ENCODE measurements at places on chromosomes 7 and 10.

DNA sequence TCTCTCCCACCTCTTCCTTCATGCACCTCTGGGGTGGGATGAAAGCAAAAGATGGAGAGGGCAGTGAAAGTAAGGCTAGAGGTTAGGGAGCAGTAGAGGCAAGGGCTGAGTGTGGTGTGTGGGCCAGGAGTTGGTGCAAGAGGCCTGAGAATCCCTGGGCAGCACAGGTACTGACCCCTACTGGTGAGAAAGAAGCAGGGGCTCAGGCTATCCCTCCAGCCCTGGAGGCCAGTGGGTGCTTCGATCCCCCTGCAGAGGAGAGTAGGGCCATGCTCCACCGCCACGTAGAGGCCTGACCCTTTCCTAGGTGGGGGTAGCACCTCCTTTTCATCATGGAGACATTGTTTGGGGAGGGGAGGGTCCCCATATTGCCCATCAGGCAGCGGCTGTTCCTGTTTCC, 9.8 kb downstream of the CDHR1 start:
- DNase-seq, result no peak

- DNase-seq, result no peak
Measured at GRCh38 chr7:135159359-135160085, 11.0 kb downstream of the CYREN start.

- no peak for DNase-seq
Measured at GRCh38 chr7:142948603-142949002, 9.3 kb downstream of the LLCFC1 start.

DNA sequence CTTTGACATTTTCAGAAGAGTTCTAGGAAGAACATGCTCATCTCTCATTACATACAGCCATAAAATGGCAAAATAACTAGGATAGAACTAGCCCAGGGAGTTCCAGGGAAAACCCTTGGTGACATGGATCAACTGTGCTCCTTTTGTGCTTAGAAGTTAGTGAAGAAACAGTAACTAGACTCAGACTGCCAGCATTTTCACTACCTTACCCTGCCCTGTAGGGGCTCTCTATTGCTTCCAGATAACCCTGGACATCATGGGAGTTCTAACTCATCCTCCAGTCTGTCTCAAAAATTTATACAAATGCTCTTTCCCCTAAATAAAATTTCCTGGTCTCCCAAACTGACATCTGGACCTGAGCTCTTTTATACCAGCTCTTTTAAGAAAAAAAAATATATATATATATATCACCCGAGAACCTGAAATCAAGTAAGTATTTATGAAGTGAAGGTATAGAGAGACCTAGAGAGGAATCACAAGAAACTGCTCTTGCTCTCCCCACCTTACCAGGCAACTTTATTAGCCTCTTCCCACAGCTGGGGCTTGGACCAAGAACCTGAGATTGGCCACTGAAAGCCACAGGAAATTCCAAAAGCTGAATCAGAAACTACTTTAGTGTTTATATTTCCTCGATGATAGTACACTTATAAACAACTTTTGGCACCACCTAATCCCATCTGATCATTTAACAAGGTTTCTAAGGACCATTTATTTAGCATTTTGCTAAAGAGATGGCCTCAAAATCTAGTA, 101.4 kb downstream of the RELN start:
- no peak for DNase-seq

DNA sequence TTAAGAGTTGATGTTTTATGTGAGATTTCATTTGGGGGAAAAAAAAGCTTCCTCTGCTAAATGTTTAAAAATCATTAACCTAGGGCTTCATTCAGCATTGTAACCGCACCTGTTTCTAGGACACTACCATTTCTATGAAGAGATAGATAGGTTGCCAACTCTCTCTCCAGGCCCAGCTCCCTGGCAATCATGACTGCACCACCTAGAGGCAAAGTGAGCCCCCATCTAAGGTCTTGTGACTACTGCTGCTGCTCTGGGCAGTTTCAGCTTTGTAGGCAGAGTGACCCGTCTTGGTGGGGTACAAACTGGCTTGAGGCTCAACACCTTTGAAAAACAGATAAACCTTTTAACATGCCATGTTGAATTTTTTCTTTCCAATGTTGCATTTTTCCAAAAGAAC, 27.3 kb upstream of the MRC1 start:
- DNase-seq, result no peak

DNA sequence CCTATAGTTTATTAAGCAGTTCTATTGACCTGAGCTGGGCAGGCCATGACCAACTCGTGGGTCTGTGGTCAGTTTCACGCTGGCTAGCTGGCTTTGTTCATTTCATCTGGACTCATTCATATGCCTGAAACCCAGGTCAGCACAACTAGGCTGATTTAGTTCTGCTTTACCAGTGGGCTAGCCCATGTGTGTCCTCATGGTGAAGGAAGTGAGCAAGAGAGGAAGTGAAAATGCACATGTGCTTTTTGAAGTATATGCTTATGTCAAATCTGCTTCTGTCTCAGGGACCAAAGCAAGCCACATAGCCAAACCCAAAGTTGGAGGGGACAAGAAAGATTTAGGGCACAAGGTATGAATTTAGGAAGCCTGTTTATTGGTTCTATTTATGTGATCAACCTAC, 154.5 kb downstream of the RNF133 start:
- DNase-seq, result no peak

- no peak for DNase-seq
Measured at GRCh38 chr10:43353495-43354329, 17.7 kb upstream of the FXYD4 start.

DNA sequence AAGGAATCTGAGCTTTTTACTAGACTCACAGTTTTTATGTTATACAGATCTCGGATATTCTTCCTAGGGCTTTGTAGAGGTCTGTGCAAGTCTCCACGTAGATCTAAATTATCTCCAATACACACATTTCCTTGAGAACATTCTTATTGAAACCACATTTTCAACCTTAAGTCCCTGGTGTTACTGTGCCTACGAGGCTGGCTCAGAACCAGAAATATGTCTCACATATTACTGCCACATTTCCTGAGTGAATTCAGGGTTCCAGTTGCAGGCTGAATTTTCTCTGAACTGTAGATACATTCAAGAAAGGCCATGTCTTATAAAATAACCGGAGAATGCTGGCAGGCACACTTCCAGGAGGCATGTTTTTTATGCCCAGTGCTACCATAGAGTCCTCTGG, 46.5 kb downstream of the INHBA start:
- peak; percentile 10 for DNase-seq

DNA sequence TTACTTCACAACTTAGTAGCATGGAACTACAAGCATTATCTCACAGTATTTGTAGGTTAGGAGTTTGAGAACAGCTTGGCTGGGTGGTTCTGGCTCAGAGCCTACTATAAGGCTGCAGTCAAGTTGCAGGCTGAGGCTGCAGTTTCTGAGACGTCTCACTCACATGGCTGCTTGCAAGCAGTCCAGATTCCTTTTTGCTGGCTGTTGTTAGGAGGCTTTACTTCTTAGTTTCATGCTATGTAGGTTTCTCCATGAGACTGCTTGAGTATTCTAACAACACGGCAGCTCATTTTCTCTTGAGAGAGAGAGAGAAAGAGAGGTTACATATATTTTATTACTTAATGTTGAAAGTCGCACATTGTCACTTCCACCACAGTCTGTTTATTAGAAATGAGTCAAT, 1073.9 kb downstream of the NXPH1 start:
- DNase-seq, result no peak

DNA sequence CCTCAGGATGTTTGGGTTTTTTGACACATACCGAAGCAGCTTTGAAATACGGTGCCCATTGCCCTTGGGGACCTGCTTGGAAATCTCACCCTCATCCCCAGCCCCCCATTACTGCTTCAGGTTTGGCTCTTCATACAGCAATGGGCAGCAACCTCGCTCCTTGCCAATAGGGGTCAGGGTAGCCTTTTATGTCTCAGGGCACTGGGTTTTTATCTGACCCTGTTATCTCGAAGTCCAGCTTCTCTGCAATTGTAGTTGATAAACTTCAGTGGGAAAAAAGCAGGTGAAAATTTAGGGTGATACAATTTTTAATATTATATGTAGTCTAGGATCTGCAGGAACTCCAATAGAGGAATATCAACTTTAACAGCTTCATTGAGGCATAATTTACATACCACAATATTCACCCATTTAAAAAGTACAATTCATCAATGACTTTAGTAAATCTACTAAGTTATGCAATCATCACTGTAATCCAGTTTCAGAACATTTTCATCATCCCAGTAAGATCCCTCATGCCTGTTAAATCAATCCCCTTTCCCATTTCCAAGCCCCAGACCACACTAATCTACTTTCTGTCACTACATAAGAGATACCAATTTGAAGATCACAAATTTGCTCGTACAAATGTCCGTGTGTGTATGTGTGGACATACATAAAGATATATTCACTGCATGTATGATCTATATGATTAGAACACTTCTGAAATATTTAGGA, 386.2 kb downstream of the KCNMA1 start:
- DNase-seq, result no peak

GRCh38 chr10:43584051-43584450, 9.6 kb upstream of the ZNF239 start:
- no peak for DNase-seq

- DNase-seq, result no peak
Measured at GRCh38 chr7:20503278-20503950, 112.1 kb upstream of the ABCB5 start.

DNA sequence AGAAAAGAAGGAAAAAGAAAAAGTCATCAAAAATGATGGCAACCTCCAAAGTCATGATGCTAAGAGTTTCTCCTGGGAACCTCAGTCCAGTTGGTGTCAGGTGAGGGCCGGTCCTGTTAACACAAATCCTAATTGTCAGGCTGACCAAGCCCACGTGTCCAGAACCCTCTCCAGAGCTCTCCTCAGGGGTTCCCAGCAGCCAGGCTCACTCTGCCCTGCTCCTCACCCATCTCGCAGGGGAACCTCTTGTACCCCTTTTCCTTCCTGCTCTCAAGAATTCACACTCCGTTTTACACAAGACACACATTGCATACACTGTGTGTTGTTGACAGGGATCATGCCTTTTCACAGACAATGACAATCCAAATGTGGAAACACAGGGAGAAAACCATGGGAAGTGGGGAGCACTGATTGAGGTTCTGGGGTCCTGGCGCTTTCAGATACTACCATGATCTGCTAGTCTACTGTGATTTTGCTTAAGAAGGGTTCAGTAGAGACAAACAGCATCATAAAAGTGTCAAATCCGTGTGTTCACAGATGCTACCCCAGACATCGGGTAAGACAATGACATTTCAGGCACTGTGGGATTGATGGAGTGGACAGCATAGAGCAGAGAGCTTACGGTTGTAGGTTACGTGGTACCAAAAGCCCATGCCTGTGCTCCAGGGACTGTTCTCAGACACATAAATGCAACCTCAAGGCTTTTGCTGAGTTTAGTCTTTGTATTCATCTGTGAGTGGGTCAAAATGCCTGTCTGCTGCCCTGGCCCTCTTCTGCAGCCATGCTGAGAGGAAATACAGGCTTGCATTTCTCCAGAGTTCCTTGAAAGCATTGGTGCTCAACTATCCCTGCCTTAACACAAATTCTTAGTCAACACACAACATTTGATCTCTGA, 16.0 kb downstream of the IL2RA start:
- no peak for DNase-seq

GRCh38 chr10:133564816-133565215, 567 bp downstream of the SYCE1 start:
- DNase-seq, result no peak

GRCh38 chr10:103781329-103782061, 73.9 kb downstream of the SH3PXD2A start:
- DNase-seq, result peak; percentile 69

DNA sequence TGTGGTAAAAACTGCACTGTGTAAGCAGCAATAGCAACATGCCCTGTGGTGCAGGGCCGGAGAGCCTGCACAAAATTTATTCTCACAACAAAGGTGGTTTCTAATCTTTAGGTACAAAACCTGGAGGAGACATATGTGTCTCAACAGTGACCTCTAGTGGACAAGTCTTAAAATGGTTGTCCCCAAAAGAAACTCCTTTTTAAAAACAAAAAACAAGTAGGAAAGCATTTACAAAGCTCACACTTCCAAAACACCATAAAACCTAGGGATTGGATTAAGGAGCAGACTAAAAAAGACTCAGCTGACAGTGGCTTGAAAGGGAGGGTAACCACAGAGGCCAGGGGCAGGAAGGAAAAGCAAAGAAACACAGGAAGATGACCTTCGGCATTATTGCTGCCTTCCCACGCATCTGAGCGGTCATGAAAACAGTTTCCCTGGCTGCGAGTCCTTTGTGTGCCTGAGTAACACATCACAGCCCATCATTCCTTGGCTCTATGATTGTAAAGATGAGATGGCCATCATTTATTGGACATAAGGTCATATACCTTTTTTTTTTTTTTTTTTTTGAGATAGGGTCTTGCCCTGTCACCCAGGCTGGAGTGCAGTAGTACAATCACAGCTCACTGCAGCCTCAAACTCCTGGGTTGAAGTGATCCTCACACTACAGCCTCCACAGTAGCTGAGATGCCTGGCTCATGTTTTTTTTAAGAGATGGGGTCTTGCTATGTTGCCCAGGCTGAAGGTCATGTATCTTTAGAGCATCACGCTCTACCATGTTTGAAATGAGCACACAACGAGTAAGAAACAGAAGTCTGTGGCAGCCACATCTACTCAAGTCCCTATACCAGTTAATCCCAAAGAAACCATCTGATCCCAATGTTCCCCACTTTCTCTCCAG, 39.5 kb downstream of the RSU1 start:
- DNase-seq, result peak; percentile 35

DNA sequence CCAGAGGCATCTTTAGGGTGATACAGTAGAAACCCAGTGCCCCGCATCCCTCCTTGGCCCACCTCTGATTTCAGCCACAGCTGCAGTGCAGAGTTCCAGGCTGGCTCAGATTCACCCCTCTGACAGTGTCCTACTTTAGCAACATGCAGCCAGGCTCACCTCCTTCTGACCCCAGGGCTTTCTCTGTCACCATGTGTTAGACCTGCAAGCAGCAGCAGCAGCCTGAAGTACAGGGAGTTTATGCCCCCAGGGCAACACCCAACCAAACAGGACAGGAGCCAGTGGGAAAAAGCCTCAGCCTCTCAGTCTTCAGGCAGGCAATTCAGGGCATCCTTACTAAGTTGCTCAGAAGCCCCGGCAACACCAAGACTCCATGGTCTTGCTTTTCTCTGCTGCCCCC, 109.0 kb upstream of the PLXNA4 start:
- DNase-seq, result no peak

GRCh38 chr10:45464958-45465567, 91.0 kb downstream of the ALOX5 start:
- peak; percentile 55 for DNase-seq

GRCh38 chr7:129550693-129551360, 48.5 kb downstream of the SMKR1 start:
- no peak for DNase-seq

GRCh38 chr7:47040795-47041347, 541.0 kb downstream of the TNS3 start:
- DNase-seq, result no peak

DNA sequence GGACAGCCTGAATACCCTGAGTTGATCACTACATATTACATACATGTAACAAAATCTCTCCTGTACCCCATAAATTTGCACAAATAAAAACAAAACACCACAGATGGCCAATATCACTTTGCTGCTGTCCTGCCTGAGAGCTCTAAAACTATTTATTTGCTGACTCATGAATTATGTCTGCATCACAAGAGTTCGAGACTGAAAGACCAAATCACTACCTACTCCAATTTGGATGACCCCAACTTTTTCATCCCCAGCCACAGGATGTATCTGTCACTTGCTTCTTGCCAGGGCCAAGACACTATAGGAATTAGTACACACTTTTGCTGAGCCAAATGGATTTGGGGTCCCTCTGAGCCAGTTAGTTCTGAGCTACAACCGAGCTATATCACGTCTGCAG, 409.7 kb upstream of the NFE2L3 start:
- DNase-seq, result no peak
